Left ventricle myocardium superior (tissue), 1 donor: ENCODE measurements at places on chromosomes 7 and 10.
A peak's percentile ranks its signal among the peaks of the same experiment; 100 is the strongest.

DNA sequence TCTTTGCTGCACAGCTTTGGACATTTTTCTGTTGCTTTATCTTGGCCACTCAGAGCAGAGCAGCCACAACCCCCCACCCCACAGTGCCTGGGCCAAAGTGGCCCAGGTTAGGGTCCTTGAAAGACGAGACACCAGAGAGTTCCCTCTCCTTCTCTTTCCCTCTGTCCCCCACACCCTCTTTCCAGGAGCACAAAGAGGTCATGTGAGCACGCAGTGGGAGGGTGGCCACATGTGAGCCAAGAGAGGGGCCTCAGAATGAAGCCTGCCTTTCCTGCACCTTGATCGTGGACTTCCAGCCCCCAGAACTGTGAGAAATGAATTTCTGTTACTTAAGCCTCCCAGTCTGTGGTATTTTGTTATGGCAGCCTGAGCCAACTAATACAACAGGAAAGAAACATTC lies 14.6 kb upstream of the MSMB start:
- no peak for DNase-seq

DNA sequence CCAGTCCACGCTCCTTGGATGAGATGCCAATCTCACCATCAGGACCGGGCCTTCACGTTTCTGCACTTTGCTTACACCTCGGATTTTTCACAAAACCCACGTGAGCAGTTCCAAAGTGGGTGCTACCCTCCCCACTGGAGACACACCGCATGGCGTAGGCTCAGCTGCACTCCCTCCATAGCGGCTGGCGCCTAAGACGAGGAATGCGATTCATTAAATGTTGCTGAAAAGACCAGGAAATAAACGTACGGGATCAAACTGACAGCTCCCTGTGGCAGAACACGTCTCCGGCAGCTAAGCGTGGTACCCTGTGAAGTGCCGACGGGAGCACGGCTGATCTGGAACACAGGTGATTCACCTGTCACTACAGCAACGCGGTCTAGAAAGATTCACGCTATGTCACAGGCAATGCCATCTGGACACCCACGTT lies 209.0 kb downstream of the DIP2C start:
- no peak for DNase-seq

DNA sequence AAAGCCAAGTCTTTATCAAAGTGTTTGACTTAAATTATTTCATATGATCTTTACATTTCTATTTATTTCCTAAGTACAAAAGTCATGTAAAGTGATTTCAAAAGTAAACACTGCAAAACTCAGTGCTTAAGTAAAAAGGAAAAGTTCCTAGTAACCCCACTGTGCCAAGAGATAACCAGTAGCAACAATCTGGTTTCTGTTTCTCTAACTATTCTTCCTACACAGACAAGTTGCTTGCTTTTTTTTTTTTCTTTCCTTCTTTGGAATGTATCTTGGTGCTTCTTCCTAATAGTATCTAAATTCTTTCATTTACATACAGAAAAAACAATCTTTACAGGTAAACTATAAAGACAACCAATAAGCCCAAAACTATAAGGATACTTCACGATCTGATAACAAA lies 3.1 kb downstream of the JCAD start:
- no peak for DNase-seq

GRCh38 chr10:103350517-103351260 lies at the start of gene PCGF6:
PCGF6 (minus strand) TSS chr10:103351140; CDS start chr10:103351066, 74 bp downstream.
- peak; percentile 91 for DNase-seq

- DNase-seq: no peak
These were observed 234.0 kb upstream of the CXCL12 start for GRCh38 chr10:44618910-44619309.

DNA sequence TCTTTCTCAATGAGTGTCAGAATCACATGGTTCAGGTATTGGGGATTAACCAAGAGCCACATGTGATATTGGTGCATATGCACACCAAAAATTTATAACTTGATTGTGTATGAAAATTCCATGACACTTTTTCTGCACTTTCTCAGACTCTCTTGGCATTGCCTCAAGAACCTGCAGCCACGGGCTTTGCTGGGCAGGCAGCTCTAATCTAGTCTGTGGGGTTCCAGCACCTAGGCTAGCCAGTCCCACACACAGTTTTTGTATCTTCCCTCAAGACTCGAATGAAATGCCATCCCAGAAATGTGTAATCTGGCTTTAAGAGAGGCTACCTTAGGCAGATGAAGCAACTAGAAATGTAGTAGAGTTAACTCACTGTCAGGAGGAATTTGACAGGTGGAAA lies 21.7 kb downstream of the STARD3NL start:
- no peak for DNase-seq

- DNase-seq: peak; percentile 88
These were observed 192.3 kb downstream of the REEP3 start for GRCh38 chr10:63713191-63714144.

- no peak for DNase-seq
These were observed 114.5 kb downstream of the INSYN2A start for GRCh38 chr10:127081851-127082345.

DNA sequence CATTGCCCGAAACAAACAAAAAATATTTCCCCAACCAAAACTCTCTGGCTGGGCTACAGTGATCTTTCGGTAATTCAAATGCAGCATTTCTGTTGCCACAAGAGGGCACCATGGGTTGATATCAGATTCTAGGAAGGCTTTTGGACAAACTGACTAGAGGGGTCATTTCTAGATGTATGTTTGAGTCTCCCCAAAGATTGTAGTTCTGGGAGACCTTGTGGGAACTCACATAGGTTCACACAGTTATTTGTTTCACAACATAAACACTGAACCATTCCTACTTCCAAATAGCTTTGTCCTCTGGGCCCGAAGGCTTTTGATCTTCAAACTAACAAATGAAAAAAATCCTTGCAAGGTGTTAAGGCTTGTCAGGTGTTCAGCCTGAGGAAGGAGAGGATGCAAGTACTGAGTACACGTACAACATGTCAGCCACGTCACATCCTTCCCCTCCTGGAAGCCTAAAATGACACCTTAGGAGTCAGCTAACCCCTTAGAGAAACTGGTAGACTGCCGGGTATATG lies 37.0 kb upstream of the IL15RA start:
- DNase-seq: no peak

- DNase-seq: no peak
These were observed 101.5 kb upstream of the TMEM72 start for GRCh38 chr10:44809647-44810046.

DNA sequence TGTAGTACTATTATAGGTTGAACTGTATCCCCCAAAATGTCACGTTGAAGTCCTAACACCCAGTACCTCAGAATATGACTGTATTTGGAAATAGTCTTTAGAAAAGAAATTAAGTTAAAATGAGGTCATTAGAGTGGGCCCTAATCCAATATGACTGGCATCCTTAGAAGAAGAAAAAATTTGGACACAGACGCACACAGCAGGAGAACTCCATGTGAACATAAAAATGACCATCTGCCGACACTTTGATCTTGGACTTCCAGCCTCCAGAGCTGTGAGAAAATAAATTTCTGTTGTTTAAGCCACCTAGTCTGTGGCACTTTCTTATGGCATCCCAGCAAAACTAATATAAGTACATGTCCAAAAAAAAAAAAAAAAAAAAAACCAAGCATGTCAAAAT lies 225.8 kb downstream of the PARD3 start:
- no peak for DNase-seq

DNA sequence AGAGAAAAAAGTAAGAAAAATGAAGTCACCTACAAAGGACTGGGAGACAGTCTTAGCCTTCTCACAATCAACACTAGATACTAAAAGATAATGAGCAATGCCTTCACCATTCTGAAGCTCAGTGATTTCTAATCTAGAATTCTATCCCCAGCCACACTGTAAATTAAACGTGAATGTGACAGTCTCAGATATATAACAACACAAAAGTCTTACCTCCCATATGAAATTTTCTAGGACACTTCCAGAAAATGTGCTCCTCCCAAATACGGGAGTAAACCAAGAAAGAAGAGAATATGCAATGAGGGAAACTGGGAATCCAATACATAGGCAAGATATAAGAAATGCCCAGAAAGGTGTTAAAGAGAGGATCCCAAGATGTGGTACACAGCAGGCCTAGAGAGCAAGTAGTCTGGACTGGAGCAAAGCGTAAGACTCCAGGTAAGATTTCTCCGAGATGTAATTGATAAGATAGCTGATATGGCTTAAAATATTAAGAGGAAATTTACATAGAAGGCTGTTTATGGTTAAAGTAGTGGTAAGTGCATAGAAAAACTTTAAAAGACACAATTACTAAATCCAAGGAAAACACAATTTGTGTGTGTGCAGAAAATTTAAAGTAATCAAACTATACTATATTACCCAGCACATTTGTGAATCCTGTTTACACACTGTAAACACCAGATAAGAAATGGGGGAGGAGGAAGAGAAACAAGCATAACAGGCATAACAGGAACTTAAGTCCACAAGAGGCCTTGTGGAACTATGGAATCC lies 44.1 kb downstream of the SGMS1 start:
- DNase-seq: no peak

GRCh38 chr7:30901856-30902255 lies 9.8 kb upstream of the AQP1 start:
- no peak for DNase-seq

GRCh38 chr7:37491919-37492694 lies 43.4 kb upstream of the ELMO1 start:
- DNase-seq: no peak

DNA sequence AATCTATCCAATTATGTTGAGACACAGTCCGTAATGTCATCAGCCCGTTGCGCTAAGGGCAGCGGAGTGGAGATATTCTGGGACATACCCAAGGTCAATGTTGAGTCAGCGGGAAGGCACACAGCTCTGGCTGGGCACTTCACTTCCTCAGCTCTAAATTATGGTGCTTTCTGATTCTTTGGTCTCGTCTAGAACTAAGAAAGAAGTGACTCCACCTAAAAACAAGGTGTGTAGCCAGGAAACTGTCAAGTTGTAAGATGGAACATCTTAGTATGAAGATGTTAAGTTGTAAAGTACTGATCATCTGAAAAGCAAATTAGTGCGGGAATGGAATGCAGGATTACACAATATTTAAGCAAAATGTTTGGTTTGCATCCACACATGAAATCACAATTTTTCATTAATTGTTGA lies 43.1 kb downstream of the BAIAP2L1 start:
- no peak for DNase-seq

DNA sequence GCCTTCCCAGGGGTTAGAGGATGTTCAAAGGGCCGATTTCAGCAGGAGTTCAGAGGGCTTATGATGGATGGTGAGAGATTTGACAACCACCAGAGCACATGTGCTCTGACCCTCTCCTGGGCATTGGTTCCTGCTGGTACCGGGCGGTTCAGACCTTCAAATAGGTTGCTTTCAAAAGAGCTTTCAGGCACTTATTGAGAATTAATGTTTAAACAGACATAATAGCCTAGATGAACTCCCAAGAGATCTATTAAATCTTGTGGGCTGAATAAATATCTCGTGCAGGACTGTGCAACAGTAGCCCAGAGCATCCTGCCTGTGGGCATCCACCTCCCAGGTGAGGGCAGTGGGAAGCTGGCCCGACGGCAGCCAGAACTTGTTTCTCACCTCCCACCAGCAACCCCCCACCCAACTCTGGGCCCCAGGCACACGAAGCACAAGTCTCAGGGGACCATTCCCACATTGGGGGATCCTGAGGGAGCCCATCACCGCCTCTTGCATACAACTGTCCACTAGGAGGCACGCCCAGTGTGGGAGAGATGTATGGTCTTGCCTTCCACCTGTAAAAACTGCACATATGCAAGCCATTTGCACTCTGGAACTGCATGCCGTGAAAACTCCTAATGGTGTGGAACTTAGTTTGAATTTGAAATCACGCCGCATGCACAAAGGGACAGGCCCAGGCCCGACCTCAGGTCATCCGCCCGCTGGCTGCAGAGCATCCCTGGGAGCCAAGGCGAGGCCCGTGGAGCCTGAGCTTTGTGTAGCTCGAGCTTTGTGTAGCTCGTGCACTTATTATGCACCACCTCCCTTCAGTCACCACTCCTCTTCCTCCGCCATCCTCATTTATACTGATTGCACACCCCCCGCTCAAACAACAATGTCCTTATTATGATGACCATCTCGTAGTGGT lies 147.8 kb downstream of the ADCY1 start:
- no peak for DNase-seq

DNA sequence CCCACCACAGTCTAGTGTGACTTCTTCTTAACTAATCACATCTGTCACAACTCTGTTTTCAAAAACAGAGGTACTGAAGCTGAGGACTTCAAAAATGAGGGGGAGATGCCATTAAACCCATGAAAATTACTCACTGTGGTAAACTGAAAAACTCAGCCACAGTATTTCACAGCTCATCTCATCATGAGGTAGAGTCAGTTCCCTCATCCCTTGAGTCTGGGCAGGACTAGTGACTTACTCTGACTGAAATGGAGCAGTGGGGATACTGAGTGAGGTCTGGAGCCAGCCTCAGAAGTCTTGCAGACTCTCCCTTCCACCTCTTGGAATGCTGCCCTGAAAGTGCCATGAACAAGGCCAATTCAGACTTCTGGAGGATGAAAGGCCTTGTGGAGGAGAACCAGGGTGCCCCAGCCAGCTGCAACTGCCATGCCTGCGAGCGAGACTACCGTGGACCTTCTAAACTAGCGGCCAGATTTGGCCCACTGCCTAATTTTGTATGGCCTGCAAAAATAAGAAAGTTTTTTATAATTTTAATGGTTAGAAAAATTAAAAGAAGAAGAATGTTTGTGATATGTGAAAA lies 24.7 kb upstream of the ANKRD1 start:
- DNase-seq: no peak

GRCh38 chr10:76209135-76209534 lies 777.7 kb downstream of the LRMDA start:
- DNase-seq: no peak

- no peak for DNase-seq
These were observed 45.6 kb upstream of the PDE1C start for GRCh38 chr7:32115831-32116230.

DNA sequence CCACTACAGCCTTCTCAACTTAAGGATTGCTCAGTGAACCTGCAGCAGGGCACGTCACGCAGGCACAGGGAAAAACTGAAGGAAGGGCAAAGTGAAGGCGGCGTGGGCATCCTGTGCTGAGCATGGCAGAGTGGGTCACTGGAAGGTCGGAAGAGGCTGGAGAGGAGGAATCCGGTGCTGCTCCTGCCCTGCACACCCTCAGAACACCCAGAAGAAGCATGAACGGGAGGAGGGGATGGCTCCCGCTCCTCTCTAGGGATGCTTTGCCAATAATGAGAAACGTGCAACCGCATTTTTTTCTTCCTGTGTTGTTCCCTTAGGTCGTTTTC lies 175.1 kb downstream of the TNS3 start:
- DNase-seq: no peak

DNA sequence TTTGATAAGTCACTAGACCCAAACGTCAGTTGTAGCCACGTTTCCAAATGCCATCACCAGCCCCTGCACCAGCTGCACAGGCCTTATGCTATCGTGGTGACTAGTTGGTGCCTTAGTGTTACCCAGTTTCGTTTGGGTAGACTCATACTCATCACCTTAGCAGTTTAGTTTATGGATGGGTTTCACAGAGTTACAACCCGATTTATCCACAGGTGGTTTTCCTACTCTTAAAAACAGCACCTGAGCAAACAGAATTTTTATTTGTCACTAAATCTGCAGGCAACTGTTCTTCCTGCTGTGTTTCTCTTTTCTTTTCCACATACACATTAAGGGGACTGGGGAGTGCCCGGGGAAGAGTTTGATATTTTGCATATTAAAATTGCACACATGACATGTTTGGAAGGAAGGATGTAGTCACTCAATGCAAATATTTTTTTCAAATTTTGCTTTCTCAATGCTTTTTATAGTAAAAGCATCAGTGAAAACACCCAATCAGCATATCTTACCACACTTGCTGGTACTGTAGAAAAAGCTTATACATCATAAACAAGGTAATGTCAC lies 41.6 kb downstream of the PDSS1 start:
- no peak for DNase-seq
